ENCODE measurements at places on chromosomes 12 and 14.

- DNase-seq, result no peak
These were observed 18.6 kb upstream of the RIN3 start for GRCh38 chr14:92495027-92495426.

DNA sequence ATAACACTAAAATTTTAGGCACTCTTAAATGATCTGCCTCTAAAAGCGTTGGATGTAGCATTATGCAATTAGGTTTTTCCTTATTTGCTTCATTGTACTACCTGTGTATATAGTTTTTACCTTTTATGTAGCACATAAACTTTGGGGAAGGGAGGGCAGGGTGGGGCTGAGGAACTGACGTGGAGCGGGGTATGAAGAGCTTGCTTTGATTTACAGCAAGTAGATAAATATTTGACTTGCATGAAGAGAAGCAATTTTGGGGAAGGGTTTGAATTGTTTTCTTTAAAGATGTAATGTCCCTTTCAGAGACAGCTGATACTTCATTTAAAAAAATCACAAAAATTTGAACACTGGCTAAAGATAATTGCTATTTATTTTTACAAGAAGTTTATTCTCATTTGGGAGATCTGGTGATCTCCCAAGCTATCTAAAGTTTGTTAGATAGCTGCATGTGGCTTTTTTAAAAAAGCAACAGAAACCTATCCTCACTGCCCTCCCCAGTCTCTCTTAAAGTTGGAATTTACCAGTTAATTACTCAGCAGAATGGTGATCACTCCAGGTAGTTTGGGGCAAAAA lies 4.1 kb downstream of the CDKN1B start:
- no peak for DNase-seq

- DNase-seq, result no peak
These were observed 247.5 kb downstream of the SEC23A start for GRCh38 chr14:38855513-38855912.

DNA sequence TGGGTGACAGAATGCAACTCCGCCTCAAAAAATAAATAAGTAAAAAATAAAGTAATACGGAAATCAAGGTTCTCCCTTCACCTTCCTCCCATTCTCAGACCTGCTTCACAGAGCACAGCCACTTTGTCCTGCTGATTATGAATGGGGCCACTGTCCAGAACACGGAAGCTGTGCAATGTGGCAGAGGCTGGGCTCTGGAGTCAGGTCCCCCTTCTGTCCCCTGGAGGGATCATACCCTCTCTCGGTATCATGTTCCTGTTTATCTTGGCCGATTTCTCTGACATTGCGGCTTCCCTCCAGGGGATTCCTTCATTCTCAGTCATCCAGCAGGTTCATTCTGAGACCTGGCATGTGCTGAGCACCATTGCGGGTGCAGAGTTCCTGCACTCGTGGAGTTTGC lies 11.3 kb downstream of the PPP2R5C start:
- no peak for DNase-seq

- no peak for DNase-seq
These were observed 164.9 kb downstream of the CEP128 start for GRCh38 chr14:80776657-80777056.

- DNase-seq, result no peak
These were observed 3.1 kb upstream of the GOLGA3 start for GRCh38 chr12:132831771-132832170.

Measured in esophagus squamous epithelium (tissue), 5 donors.